Suprapubic skin (tissue), 4 donors: ENCODE measurements at places on chromosomes 6 and 20.

DNA sequence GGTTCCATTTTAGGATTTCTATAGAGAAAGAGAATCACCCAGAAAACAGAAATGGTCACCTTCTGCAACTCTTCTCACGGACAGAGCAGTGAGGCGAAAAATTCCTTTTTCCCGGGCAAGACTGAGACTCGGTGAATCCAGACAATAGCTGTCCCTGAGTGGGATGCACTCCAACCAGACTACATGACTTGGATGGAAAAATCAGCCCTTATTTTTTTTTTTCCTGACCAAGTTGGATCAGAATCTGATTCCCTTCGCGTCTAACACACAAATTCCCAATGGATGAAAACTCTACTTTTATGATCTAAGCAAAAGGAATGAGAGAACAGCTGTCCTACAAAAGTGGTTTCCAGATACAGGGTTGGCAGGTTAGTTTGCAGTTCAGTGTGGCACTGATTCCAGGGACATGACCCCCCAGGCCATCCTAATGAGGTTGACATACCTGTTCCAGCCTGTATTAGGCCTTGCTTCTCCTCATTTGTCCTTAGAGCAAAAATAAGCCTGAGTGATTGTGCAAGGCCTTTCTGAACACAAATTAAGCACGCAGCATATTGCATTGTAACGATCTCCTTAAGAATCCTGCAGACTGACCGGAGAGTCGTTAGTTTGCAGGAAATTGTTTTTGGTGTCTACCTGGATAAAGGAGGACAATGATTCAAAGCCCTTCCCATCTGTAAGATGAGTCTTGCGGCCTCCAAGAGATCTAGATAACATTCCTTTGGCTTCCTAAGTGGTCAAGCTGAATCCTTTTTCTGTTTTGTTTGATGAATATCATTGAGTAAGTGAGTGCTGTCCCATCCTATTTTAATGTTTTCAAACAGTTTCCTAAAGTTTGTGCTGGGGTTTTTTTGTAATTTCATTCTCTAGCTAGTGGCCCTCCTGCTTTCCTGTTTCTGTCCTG, 1.5 kb upstream of the NEDD9 start:
- no peak for DNase-seq

- DNase-seq = no peak
These were observed 107.2 kb upstream of the PLEKHG1 start for GRCh38 chr6:150492507-150492906.

GRCh38 chr20:49276161-49276960, 1.5 kb downstream of the ZNFX1 start:
- no peak for DNase-seq

GRCh38 chr6:120681204-120681603, 653.1 kb downstream of the TBC1D32 start:
- DNase-seq = no peak

GRCh38 chr6:84762220-84763002, 2.0 kb downstream of the TBX18 start:
- no peak for DNase-seq

DNA sequence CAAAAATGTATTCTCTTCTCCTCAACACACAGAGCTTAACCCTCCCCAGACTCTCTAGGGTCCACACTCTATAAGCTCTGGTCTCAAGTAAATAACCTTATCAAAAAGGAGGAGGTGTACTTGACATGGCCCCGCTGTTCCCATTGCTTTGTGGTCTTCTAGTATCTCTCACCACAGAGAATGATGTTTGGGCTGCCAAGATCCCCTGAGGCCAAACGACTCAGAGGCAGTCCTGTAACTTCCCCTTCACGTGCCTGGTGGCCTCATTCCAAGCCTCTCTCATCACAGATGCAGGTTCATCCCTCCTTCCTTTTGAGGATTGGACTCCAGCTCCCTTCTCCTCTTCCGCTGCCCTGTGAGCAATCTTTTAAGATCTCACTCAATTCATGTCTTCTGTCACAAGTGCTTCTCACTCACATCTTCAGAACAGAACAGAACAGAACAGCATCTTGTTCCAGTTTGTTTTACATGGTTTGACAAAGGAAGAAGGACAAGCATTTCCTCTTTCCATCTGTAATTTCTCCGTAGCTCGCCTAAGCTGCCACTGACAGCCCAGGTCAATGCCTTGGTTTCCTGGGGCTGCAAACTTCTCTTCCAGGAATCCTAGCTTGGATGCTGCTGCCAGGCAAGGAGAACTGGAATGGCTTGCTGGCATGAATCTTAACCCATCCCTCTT, 541.5 kb downstream of the CD83 start:
- no peak for DNase-seq

DNA sequence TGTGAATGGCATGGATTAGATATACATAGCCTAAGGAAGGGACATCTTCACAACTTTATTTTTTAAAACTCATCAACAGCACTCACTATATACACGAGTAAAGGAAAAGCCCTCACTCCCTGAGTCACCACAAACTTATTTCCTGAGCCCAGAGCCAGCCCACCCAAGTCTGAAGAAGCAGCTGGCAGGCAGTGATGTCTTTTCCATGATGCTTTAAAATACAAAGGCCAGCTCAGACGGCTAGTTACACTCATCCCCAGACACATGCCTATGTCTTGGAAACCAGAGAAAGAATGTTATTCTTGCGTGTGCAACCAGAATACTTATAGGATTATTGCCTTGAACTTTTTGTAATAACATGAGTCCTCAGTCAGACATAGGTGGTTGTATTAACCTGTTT, 114.4 kb downstream of the ADGRG6 start:
- no peak for DNase-seq

GRCh38 chr6:78530208-78530607, 337.1 kb upstream of the IRAK1BP1 start:
- DNase-seq = no peak

DNA sequence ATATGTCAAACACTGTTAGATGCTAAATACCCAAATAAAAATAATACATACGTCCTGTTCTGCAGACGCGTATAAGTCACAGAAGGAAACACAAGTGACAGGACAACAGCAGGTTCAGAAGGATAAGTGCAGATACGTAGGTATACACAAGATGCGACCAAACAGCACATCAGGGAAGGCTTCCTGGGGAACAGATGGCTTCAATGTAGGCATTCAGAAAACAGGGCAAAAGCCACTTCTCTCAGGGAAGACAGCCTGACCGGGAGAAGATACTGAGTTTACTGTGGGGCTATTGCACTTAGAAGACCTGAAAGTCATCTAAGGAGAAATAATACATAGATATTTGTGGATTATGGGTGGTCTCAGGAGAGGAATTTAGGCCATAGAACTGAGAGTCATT, 1.9 kb downstream of the HLA-DPA1 start:
- DNase-seq = no peak

GRCh38 chr6:111721753-111722154, 116.1 kb upstream of the TRAF3IP2 start:
- DNase-seq = no peak

- no peak for DNase-seq
These were observed 29.9 kb upstream of the BACH2 start for GRCh38 chr6:90326404-90327057.

- no peak for DNase-seq
These were observed 4.2 kb downstream of the UBE2J1 start for GRCh38 chr6:89348372-89348771.

- DNase-seq = no peak
These were observed 1524.7 kb downstream of the GRIK2 start for GRCh38 chr6:102918161-102918560.

GRCh38 chr20:32501709-32502108, 83.4 kb downstream of the NOL4L start:
- no peak for DNase-seq

DNA sequence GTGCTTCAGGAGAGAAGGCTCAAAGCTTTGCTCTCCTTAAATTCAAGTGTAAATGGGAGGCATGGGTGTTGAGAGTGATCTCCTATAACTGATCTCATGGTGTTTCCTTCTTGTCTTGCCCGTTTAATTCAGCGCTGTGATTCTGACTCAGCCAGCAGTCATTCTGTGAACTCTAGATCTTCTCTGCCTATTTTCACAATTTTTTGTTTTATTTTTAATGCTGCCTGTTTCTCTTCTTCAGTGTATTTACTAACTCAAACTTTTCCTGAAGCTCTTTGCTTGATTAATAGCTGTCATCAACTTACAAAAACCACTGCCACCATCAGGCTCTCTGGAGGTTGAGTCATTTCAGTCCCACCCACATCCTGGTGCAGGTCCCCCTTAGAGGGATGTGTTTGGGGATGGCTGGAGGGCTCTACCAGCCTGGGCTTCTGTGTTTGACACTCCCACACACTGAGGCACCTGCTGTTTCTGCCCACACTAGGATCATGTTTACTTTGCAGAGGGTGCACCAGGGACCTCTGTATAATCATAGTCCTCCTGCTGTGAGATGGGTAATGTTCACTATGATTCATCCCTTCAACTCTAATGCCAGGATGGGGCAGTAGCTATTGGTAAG, 94.0 kb downstream of the SHLD1 start:
- no peak for DNase-seq

- no peak for DNase-seq
These were observed 133.0 kb downstream of the PAK5 start for GRCh38 chr20:9705722-9706476.

- peak; percentile 81 for DNase-seq
These were observed 2.4 kb downstream of the MARCKS start for GRCh38 chr6:113859349-113860180.

- no peak for DNase-seq
These were observed 11.3 kb downstream of the NT5E start for GRCh38 chr6:85460921-85461797.

DNA sequence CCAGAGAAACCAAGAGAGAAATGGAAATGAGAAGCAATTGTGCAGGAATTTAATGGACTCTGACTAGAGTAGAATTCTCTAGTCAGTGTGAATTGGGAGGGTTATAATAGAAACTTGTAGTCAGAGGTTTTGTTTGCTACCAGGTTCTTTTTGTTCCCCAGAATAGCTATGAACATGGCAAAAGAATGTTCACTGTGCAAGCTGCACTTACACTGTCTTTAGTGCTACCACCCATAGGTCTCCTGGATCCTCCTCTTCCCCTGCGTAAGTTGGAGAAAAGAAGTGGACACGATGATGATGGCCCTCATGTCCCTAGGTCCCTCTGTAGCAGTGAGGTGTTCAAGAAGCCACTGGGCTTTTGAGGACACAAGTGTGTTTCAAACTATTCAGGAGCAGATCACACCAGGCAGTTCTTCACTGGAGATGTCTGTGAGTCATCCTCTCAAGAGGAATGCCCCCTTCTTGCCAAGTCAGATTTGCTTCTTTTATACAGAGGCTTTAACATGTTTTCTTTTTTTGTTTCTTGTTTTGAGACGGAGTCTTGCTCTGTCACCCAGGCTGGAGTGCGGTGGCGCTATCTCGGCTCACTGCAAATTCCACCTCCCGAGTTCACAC, 47.6 kb upstream of the SMIM8 start:
- DNase-seq = no peak

- no peak for DNase-seq
These were observed 41.3 kb downstream of the HLA-DPB1 start for GRCh38 chr6:33116841-33117711.

DNA sequence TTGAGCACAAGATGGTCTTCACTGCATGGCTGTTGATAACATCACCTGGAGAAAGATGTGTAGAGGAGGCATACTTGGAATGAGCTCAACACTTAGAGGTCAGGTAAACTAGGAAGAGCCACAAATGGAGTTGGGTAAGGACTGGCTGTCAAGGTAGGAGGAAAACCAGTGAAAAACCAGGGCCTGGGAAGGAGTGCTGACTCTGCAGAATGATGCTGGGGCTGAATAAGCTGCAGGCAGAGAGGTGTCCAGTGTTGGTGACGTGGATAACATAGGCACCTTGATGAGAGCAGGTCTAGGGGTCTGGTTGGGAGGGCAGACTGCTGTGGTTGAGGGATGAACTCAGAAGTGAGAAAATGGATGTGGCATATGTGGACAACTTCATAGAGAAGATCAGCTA, 160.2 kb downstream of the CARMIL1 start:
- DNase-seq = no peak

DNA sequence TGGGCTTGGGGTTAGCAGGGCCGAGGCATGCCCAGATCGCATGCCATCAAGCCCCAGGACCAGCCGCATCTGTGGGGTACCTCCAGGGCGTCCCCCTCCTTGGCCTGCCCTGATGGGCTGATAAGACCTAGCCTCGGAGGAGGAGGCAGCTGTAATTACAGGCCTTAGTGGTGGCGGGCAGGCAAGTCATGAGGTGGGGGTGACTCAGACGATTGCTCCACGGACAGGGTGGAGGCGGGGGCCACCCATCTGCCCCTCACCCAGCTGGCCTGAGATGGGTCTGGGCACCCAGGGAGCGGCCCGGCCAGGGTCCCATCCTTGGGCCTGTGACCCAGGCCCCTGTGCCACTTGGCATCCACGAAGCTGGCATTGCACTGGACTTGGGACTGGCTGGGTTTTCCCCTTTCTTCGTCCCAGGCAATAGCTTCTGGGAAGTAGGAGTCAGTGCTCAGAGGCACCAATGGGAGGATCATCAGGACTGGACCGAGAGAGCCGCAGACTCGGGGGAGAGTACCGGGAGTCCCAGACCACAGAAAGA, 57.5 kb downstream of the CEBPB start:
- no peak for DNase-seq

GRCh38 chr20:13419477-13419876, 198.4 kb downstream of the ISM1 start:
- no peak for DNase-seq

DNA sequence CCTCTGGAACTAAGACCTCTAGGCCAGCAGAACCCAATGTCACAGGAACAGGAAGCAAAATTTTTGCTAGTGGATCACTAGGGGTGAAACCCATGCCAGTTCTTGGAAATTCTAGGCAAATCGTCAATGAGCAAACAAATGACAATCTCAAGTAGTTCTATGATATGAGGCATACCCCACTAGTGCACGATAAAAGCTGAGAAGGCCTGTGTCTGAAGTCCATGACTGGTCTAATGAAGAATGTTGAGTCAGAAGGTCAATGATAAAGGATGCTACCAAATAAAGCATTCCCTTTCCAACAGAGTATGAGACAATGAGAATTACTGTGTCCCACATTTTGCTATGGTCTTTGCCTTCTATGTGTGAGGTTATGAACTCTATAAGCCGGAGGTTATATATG, 149.4 kb upstream of the NOX3 start:
- no peak for DNase-seq

DNA sequence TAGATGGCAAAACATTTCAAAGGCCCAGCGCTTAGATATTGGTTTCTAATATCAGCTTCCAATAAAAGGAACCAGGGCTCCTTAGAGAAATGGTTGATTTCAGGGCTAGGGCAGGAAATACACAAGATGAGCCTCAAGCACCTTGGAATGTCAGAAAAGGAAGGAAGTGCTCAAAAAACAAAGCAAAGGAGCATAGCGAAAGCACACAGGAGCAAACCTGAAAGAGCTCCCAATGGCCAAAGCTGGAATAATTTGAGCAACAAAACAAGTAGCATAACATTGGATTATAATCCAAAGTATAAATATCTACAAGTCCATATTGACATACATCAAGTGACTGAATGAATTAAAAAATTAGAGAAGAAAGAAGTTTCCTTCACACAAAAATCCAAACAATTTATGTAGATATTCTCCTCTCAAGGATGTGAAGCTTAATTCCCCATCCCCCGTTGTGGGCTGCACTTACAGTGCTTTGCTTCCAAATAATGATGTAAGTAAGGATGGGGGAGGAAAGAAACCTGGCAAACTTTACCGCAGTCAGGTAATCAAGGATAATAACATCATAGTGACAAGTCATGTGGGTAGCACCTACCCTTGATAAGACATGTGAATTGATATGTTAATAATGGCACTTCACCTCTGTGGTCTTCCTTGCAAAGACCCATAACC, 132.9 kb upstream of the DST start:
- DNase-seq = no peak
